ENCODE measurements at places on chromosomes 4 and X.

DNA sequence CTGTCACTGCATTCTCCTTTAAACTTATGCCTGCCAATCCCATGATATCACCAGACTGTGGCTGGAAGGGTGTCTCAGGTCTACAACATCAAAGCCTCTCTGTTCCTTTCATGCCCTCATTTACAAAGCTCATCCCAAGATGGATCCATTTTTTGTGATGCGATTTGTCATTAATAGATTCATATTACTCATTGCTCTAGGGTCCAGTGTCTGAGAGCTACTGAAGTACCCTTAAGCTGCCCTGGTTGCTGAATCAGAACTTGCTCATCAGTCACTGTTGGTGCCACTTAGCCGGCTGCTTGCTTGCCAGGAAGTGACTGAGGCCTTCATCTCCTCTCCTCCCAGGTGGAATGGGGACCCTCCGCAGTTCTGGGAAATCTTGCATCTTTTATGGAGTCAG, 395.5 kb upstream of the BOD1L1 start:
- no peak for DNase-seq

DNA sequence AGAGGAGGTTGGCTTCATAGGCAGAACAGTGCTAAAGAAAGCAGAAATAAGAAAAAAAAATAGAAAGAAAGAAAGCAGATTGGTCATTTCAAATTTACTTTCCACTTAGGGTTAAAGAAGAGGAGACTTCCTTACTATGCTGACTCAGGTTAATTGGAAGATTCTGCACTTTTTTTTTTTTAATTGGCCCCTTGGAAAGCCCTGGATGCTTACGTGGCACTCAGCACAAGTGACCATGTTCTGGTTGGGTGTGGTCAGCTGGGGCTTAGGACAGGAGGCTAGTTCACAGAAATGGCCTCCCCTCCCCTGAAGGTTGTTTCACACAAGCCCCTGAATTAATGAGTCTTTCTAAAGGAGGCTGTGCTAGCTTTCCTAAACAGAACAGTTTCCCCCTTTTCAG, 14.5 kb downstream of the MAGEA9B start:
- DNase-seq, result no peak

- DNase-seq, result no peak
These were observed 75.1 kb downstream of the ADGRL3 start for GRCh38 chr4:61275241-61275640.

GRCh38 chr4:99029018-99029735, 33.7 kb downstream of the METAP1 start:
- DNase-seq, result no peak

DNA sequence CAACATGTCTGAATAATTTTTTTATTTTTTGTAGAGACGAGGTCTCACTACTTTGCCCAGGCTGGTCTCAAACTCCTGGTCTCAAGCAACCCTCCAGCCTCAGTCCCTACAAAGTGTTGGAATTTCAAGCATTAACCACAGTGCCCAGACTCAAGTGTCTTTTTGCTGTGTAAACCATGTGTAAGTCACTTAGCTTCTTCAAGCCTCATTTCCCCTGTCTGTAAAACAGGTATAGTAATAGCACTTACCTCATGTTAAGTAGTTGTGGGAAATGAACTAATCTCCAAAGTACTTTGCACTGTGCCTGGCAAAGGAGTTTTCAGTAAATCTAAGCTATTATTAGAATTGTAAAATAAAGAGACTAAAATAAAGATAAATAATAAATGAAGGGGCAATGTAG, 35.7 kb downstream of the STBD1 start:
- no peak for DNase-seq

- DNase-seq, result no peak
These were observed 1.0 kb downstream of the LAMP2 start for GRCh38 chrX:120468071-120468470.

GRCh38 chr4:57668621-57669020, 558.4 kb upstream of the IGFBP7 start:
- no peak for DNase-seq

DNA sequence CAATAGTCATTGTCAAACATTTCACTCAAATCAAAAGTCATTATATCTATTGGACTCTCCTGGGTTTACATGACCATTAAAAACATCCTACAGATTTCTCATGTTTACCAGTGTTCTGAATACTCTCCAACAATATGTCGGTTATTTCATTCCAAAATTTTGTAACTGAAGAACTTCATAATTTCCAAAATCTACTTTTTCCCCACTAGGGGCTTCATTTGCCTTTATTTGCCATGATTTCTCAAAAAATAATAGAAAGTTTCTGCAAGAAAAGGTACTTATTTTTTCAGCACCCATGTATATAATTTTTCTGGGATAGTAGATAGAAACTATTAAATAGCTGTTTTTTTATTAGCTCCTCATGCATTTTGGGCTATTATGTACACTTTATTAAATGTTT, 49.0 kb downstream of the PRDM5 start:
- no peak for DNase-seq

DNA sequence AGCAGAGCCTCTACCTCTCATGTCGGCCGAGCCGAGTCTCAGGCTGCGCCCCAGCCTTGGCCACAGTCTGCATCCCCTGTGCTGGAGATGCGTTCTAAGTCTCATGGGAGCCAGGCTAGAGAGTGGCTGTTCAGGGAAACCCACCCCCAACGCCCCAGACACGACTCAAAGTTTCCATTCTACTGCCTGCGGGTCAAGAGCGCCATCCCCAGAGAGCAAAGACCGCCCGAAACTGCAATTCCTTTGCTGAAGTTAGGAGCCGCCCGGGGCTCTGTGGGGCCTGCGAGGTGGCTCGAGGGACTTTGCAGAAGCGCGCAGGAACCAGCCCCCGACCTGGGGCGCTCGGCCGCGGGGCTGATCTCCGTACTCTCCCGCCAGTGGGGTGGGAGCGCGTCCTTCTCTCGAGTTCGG, 10.0 kb upstream of the ELF4 start:
- DNase-seq, result no peak

- no peak for DNase-seq
These were observed 963.3 kb downstream of the TRAM1L1 start for GRCh38 chr4:116122124-116122523.

Data from activated T-helper 1 cell treated with Interleukin-2 at 50 U/mL for 16 hours (primary cell).